Caudate nucleus (tissue), 63 donors: ENCODE measurements at places on chromosomes 5 and 9.

DNA sequence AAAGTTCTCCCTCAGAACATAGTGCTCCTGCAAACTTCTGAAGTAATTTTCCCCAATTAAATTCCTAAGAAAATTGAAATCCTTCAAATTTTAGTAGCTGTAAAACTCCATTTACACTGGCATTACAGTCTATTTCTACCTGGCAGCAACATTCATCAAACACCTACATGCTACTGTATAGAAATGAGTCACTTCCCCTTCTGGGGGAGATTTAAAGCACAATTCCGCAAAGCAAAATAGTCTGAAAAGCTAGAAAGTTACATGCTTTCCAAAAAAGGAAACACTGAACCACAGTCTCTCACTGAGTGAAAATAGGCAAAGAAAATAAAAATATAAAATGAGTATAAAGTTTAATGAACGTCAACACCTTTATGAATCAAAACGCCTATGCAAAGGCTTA is 43.3 kb downstream of the MCTP1 start:
- DNase-seq, result no peak

- no peak for DNase-seq
Observed at GRCh38 chr5:40762705-40763104, 6.9 kb upstream of the TTC33 start.

DNA sequence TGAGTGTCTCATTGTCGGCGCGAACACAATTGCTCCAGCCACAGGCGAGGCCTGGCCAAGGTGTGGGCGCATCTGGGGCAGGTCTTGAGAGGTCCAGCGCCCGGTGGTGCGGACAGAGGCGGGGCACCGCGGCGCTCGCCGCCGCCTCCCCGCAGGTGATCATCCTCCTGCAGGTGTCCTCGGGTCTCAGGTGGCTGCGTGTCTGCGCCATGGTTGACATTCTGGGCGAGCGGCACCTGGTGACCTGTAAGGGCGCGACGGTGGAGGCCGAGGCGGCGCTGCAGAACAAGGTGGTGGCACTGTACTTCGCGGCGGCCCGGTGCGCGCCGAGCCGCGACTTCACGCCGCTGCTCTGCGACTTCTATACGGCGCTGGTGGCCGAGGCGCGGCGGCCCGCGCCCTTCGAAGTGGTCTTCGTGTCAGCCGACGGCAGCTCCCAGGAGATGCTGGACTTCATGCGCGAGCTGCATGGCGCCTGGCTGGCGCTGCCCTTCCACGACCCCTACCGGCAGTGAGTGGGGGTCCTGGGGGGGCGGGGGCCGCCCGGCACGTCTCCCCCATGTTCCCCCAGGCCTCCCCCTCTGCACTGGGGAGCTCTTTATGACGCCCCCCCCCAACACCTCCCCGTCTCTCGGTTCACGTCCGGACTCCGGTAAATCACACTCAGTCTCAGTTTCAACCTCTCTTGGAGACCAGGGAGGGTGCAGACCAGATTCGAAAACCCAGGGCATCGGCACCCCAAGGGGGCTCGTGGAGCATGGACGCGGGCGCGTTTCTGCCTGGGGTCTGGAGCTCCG is 446 bp downstream of the NXNL2 start:
- DNase-seq, result no peak

DNA sequence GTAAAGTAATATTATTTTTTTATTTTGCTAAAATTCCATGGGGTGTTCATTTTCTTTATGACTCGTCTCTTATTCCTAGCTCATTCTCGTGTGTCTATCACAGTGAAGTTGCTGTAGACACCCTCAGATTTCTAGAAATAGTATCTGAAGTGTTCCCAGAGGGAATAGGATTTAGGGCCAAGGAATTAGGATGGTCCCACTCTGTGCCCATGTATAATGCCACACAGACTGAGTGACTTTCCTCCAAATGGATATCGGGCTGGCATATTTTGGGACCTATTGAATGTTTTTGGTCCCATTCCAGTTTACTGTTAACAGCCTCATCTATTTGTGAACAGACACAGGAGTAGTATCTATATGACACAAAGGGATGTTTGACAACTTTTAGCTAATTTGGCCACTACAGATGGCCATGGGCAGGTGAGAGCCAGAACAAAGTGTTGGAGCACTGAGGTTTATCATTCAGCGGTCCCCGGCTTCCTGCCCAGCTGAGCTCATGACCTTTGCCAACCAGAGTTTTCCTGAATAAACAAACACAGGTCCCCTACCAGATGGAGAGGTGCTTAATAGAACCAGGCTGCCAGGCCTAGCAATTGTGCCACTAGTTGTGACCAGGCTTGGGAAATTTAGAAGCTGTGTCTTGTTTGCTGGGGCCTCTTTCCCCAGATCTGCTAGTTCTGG is 46.9 kb downstream of the MAP1B start:
- DNase-seq, result no peak

DNA sequence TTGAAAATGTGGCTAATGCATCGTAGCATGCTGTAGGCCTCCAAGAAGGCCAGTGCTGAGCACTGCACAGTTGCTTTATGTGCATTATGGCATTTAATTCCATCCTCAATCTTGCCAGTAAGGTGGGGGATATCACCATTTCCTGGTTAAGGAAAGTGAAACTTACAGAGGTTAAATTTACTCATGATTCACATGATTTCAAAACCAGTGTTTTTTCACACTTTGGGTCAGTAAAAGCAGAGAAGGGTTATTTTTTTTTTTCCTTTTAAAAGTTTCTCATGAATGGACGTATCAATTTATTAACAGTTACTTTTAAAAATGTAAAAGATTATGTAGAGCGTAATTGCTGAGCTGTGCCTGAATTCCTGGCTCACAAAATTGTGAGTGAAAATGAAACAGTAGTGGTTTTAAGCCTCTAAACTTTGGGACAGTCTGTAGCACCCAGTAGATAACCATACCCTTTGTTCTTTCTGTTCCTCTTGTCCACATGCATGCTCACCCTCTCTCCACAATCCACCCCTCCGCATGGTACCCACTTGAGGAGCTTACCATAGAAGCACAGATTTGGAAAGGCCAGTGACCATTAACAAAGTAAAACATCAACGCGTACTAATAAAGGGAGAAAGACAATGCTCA is 21.2 kb downstream of the MAST4 start:
- DNase-seq, result no peak

DNA sequence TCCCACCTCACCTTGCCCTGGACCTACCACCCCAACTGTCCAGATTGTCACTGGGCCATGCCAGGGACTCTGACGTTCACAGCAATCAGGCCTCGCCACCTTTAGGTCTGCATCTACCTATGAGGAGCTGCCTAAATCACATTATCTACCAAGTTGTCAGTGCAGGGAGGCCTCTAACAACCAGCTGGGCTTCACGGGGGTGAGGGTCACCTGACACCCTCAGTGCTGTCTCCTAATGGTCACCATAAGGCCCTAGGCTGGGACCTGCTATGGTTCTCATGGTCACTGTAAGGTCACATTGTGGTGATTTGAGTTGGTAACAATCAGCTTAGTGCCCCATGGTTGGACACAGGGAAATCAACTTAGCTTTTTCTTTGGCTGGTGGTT is 119.2 kb upstream of the CXCL14 start:
- no peak for DNase-seq

DNA sequence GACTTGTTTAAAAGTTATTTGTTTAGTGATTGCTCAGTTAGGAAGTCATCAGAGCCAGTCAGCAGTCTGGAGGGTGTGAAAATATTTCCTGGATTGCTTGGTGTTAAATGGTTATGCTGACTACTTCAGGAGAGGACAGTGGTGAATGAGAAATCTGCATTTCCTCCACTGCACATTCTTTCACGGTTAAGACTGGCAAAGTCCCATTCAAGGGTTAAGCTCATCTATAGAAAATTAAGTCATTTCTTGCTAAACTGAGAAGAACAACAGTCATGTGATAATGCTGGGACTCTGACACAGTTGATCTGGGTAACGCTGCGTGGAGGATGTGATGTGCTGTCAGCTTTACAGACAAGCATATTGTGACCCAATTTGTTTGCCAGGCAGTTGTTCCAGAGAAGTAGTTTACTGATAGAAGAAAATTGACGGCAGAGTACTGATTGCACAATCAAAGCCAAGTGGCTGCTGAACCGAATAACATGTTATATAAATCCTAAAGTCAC is 80.4 kb downstream of the GRAMD2B start:
- DNase-seq, result peak; percentile 16

GRCh38 chr9:2502760-2503159 is 118.8 kb upstream of the VLDLR start:
- DNase-seq, result no peak

- DNase-seq, result no peak
Observed at GRCh38 chr5:148697809-148698196, 43.5 kb upstream of the HTR4 start.

DNA sequence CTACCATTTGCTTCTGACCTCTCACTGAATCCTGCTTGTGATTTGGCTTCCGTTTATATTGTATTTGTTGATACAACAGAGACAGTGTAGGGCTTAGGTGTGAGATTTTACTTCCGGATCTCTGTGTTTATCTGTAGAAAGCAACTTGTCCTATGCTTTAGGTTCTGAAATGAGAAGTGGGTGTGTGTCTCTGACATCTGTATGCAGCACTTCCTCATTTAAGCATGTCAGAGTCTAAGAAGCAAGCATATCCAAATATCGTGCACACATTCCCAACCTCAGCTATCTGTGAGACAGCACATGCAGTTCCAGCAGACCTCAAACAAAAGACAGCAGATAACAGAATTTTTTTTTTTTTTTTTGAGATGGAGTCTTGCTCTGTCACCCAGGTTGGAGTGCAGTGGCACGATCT is 16.3 kb downstream of the KLF9 start:
- DNase-seq, result no peak

DNA sequence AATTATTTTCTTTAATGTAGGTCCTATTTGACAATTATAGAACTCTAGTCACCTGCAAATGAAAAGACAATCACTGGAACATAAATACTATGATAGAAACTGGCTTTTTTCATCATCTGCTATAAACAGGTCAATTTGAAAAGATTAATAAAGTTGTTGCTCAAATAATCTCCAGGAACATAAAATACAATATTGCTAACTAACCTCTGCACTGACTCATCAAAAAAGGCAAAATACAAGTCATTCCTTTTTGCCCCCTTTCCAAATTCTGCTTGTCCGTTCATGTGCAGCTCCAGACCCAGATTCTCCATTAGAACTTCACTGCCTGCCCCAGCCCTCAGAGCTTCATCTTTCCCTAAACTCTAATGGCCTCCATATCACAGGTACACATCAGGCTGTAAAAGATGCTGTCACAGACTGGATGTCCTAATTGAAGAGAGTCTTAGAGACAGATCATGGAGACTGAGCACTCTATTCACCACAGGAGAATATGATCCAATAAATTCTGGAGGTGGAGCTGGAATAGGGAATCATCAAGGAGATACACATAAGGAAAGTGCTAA is 1.6 kb downstream of the DCTN4 start:
- no peak for DNase-seq

GRCh38 chr5:106543330-106543729 is 1127.4 kb downstream of the EFNA5 start:
- DNase-seq, result no peak
